Naive B cell (primary cell): ENCODE measurements at places on chromosomes 4 and X. TPM values are rescaled to one million over a fixed set of nuclear protein-coding genes. Genes with fewer than 3 reads are reported as not detected.

- DNase-seq, result no peak
These were observed 238.7 kb downstream of the DHRSX start for GRCh38 chrX:2261831-2262667.

DNA sequence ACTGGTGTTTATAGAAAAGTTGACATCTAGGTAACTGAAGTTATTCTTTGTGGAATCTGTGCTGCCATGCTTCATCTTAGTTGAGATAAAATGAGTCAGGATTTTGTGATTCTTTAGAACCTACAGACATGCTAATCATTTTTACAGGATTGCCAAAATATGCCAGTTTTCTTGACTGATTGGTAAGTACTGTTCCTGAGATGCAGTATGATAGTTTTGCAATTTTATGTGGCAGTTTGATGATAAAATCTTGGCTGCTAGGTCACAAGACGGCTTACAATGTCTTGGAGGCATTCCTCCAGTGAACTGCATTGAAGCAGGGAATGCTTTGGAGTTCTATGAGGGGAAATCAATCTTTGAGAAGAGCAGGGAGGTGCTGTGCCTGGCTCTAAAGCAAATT is 104.4 kb upstream of the ESX1 start:
- DNase-seq, result no peak

- no peak for DNase-seq
These were observed 342.3 kb upstream of the GRID2 start for GRCh38 chr4:91961504-91961903.

GRCh38 chr4:140568507-140569306 is at the start of gene UCP1:
UCP1 (minus strand) TSS chr4:140568961; CDS start chr4:140568729, 232 bp downstream.
- DNase-seq, result peak; percentile 6

ADGRG4 gene
- not detected for polyA plus RNA-seq

DNA sequence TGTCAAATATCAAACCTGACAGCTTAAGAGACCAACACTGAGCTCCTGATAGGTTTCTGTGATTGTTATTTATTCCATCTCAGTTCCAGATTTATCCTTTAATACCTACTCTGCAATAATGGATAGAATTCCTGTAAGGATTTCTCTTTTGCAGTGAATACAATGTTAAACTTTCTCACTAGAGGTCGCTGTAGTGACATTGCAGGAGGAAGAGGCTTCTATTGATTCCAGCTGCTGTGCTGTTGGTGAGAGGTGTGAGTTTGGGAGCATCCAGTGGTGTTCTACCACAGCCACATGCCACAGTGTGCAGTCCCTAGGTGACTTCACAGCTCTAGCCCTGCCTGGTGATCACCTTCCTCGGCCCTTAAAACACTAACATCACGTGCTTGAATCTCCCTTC is 34.6 kb upstream of the DCAF8L2 start:
- DNase-seq, result no peak

DNA sequence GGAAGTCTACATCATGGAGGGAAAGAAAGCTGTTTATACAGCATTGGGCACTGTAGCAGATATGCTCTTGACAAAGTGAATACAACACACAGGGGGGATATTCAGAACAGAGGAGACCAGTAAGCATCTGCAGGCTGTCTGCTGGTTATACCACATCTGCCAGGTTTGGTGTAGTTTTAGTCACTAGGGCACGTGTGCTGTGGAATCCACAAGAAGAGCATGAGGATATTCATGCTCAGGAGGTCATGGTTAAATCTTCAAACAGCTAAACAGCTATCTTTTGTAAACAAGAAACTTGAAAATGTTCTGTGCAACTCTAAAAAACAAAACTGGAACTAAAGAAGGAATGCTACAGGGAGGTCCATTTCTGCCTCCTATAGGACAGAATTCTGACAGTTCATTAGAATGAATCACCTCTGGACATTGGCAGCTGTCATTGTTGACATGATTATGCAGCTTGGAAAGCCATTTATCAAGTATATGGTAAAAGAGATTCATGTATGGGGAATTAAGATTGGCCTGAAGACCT is 175.8 kb downstream of the RCHY1 start:
- DNase-seq, result no peak
